ENCODE measurements at places on chromosomes 16 and 17.

DNA sequence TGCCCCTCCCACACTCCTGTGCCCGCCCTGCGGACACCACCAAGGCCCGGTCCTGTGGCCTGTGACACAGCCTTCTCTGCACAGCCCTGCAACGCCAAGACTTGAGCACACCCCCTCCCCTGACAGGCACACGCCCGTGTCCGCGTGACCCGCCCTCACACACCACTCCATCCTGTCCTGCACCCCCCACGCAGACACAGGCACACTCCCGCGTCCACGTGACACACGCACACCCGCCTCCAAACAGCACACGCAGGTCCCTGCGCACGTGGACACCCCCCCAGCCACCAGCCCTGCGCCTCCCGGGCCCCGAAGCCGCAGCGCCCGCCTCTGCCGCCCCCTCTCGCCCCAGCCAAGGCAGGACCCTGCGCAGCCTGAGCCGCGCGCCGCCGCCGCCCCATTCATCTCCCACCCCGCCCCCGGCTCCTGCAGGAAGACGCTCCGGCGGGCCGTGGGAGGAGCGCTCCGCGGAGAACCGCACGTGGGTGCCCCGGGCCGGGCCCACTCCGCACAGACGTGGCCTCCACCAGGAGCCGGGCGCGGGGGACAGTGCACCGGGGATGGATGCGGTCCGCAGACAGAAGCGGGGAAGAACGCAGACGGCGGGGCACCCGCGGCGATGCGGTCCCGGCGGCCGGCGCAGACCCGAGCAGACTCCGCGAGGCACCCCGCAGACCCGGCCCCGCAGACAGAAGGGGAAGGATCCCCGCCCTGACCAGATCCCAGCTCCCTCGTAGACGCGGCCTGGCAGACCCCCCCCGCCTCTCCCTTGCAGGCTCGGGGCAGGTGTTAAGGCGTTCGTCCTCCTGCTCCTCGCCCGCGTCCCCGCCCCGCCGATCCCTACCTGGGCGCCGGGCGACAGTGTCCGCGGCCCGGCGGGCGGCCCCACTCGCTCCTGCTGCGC, 506 bp downstream of the CAMKK1 start:
- peak; percentile 83 for DNase-seq

DNA sequence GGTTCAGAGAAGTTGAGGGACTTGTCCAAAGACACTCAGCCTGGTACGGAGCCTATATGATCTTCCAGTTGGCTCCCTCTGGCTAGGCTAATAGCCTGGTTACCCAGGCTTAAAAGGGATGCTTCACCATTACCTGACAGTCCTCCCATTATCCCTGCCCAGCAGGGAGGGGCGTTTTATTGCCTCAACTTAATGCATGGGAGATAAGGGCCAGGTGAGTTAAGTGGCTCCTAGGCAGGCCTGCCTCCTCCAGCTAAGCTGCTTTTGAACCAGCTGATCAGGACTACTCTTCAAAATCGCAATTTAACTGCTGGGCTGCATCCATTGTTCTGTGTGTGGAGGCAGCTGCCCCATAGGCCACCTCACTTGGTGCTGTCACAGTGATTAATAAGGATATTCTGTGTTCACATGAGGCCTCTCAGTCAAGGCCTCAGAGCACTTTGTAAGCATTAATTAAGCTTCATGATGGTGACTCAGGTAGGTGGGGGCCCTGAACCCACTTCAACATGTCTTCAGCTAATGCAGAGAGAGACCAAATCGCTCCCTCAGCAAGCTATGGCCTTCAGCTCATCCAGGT, 27.9 kb downstream of the SMPD3 start:
- no peak for DNase-seq

GRCh38 chr16:51458356-51459140, 307.5 kb upstream of the SALL1 start:
- no peak for DNase-seq

GRCh38 chr16:5438591-5438990, 341.0 kb upstream of the EEF2KMT start:
- DNase-seq = no peak

GRCh38 chr16:75343941-75344340, 89.4 kb downstream of the CFDP1 start:
- no peak for DNase-seq

All from stimulated activated effector memory CD8-positive, alpha-beta T cell treated with anti-CD3 and anti-CD28 coated beads, Interleukin-12 subunit alpha, Interleukin-12 subunit beta, amount 100 ng/mL, for 72 hours (primary cell).